BJ (cell line): ENCODE measurements at places on chromosomes 5 and 9.

DNA sequence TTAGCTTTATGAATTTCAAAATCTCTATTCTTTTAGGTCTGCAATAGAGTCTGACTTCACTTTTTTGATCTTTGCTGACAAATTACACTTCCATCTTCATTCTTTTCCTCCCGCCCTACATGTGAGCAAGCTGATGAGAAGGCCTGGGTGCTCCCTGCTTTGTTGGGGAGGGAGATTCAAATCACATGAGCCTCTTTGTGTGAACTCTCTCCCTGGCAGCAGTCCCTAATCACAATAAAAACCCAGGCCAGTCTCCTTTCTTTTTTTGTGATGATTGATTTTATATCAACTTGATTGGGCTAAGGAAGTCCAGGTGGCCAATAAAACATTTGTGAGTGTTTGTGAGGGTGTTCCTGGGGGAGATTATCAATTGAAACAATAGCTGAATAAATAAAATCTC, 89.4 kb downstream of the PSAT1 start:
- DNase-seq, result no peak

GRCh38 chr9:94080249-94080648, 4.0 kb upstream of the PTPDC1 start:
- DNase-seq, result no peak

DNA sequence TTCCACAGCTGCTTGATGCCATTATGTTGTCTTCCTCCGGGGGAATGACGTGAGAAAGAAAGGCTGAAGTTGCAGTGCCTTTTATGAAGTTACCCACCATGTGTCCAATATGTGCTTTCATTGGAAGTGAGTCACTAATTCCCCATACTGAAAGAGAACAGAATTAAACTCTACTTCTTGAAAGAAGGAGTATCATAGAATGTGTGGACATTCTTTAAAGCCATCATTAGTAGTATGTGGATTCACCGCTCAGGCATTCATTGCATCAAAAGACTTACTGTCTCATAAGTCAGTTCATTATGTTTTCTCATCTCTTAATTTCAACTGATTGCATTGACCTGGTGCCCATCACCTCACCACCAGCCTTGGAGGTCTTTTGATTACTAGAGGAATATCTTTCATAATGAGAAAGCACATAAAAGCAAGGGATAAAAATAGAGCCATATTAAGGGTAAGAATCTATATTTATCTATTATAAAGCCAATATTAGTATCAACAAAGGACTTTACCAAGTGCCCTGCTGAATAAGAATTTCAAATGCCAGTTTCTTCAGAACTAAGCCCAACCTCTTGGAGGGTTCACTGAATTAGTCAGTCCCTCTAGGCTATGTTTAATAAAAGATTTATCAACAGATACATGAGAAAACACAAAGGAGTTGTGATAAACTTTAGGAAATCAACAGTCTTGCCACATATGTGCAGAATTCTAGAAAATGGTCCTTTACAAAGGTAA, 516.1 kb downstream of the NTRK2 start:
- DNase-seq, result no peak

DNA sequence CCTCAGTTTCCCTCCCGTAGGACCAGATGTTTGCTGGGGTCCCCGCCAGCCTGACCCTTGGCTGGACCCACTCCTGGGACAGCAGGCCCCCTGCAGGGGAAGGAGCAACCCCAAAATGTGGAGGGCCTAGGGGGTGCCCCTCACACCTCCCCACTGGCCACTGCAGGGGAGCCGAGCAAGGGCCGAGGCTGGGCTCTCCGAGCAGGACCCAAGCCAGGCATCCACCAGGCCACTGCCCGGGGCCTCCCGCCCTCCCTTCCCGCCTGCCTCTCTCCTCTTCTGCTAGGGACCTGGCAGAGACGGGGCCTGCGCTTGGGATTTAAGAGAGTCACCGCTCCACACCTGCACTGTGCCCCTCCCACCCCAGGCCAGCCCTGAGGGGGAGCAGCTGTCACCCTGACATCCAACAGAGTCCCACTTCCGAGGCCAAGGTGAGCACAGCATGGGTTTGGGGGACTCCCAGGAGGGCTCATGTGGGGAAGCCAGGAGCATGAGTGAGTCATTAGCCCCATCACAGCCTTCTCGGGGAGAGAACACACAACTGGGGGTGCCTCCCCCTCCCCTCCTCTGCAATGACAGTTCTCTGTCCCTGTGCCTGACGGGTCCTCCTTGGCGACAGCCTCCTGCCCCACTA, 15.8 kb downstream of the SOHLH1 start:
- DNase-seq, result no peak

- DNase-seq, result peak; percentile 28
Observed at GRCh38 chr5:168793841-168794837, 215.0 kb upstream of the PANK3 start.

DNA sequence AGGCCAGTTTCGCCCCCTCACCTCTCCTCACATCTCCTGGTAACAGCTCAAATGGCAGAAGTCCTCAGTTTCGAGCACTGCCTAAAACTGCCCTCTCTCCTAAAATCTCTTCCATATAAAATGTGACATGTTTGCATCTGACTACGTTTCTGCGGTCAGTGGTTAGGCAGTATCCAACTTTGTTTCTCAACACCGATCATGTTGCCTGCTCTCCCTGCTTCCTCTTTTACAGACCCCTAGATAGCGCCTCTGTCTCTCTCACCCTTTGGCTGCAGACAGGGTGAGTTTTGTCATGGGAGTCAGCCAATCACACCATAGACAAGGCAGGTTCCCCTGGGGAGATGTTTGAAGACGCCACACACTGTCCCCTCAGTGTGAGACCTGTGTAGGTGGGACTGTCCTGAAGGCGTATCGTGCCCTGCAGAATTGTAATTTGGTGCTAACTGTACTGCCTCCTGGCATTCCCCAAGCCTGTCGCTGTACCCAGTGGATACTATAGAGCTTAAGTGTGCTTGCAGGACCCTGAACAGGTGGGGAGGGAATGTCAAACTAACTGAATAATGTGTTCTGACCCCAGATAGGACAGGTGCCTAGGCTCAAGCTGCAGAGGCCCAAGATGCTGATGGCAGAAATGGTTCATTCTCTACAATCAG, 1.1 kb downstream of the HEXB start:
- DNase-seq, result no peak

DNA sequence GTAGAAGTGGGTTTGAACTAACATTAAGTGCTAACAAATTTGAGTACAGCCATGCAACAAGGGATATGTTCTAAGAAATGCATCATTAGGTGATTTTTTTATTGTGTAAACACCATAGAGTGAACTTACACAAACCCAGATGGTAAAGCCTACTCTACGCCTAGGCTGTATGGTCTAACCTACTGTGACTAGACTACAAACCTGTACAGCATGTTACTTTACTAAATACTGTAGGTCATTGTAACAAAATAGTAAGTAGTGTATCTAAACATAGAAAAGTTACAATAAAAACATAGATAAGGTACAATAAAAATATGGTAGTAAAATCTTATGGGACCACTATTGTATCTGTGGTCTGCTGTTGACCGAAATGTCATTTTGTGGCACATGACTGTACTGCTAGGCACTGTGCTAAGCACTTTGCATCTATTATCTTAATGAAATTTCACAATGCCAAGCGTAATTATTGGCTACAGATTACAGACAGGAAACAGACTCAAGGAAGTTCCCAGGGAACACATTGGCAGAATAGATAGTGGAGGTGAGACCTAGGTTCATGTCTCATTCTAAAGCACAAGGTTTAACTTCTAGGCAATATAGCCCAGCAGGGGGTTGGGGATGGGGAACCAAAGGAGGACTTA, 62.7 kb downstream of the ATP10B start:
- DNase-seq, result no peak

DNA sequence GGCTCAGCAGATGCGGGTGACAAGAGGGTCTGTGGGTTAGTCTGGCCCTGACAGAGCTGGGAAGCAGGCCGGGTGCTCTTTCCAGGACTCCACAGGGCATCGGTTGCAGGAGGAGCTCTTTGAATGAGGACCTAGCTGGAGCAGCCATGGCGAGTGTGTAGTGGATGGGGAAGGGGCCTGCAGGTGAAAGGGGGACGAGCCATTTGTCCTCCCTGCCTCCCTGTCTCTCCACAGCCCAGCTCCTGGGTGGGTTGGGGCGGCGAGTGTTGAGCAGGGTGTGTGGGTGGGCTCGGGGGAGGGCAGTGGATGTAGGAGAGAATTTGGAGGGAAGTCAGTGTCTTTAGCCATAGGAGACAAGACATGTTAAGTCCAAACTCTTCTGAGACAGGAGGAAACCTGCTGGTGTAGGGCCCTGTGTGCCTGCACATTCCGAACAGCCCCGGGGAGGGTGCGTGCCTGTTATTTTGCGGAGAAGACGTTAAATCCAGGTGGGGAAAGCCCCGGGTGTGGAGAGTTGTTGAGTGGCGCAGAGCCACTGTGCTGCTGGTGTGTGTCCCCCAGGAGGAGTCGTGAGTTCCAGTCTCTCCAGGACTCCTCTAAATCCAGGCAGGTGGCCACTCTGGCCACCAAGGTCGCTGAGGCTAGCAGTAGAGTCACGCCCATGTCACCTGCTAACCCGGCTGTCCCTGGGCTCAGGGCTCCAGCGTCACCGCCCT, 73.6 kb downstream of the PSMB7 start:
- no peak for DNase-seq

DNA sequence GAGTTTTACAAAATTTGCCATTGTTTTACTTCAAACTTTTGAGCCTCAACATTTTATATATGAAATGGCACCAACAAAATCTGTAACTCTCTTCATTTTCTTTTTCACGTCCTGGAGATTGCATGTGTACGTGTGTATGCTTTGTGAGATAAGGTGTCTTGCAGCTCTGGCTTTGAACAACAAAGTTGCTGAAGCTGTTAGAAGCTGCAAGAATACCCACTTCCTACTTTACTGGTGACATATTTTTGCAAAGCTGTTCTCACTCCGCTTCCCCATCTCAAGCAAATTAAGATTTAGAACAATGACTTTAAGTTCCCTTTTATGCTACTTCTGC, 41.8 kb downstream of the FYB1 start:
- no peak for DNase-seq

- DNase-seq, result no peak
Observed at GRCh38 chr9:83962165-83962564, 17.9 kb downstream of the HNRNPK start.

DNA sequence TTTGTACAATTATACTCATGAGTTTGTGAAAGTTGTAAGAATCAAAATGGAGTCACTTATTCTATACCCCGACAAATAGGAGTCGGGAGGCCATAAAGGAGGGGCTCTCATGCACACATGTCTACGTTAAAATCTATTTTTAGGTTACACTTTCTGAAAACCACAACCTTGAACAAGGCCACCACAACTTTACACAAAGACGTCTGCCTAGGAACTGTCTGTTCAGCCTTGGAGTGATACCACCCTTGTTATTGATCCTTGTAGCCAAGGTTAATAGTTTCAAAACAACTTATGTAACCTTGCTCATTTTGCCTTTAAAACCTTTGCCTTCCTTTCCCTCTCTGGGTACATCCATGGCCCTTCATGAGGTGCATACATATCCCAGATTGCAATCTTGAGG, 4.1 kb upstream of the NDFIP1 start:
- no peak for DNase-seq

DNA sequence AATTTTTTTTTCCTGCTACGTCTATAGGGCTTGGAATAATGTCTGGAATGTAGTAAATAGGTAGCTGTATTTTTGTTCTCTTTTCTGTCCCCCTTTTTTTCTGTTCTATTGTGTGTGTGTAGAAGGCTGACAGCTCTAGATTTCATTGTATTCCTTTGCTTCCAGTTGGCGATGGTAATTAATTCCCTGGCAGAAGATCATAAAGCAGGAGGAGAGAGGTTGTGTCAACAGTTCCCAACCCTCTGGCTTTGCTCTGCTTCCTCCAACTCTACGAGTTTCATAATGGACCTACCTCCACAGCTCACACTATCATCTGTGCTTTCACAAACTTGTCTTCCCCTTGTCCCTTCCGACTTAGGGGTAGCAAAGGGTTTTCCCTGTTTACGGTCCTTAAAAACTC, 117.9 kb upstream of the CDH18 start:
- no peak for DNase-seq

- no peak for DNase-seq
Observed at GRCh38 chr9:137762414-137763061, 115.0 kb upstream of the CACNA1B start.

GRCh38 chr9:109097146-109097545, 22.6 kb downstream of the TMEM245 start:
- no peak for DNase-seq

DNA sequence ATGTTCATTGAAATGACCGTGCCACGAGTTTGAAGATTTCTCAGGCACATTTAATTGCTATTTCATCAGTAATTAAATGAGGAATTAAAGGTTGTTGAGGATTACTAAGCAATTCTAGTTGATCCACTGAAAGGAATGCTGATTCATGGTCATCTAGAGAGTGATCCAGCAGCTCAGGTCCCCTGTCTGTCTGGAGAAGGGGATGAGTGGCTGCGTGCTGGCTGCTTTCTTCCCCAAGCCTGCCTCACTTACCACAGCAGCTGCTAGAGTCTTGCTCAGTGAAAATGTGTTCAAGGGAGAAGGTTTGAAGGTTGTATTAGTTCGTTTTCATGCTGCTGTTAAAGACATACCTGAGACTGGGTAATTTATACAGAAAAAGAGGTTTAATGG, 7.8 kb upstream of the TGFBI start:
- no peak for DNase-seq

DNA sequence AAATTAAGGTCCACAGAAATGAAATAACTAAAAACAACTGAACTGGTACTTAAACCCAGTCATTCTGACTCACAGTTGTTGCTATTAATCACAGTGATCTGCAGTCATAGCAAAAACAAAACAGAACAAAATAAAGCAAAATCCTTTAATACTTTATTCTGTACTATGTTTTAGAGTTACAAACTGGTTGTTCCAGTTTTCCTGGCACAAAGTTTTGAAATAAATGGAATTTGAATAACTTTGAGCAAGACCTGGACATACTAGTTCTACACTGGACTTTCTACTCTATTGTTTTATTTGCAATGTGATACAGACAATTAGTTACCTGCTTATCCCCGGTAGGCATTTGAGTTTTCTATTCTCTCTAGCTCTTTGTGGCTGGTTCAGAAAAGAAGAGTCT, 147.9 kb downstream of the DMRT2 start:
- DNase-seq, result no peak

DNA sequence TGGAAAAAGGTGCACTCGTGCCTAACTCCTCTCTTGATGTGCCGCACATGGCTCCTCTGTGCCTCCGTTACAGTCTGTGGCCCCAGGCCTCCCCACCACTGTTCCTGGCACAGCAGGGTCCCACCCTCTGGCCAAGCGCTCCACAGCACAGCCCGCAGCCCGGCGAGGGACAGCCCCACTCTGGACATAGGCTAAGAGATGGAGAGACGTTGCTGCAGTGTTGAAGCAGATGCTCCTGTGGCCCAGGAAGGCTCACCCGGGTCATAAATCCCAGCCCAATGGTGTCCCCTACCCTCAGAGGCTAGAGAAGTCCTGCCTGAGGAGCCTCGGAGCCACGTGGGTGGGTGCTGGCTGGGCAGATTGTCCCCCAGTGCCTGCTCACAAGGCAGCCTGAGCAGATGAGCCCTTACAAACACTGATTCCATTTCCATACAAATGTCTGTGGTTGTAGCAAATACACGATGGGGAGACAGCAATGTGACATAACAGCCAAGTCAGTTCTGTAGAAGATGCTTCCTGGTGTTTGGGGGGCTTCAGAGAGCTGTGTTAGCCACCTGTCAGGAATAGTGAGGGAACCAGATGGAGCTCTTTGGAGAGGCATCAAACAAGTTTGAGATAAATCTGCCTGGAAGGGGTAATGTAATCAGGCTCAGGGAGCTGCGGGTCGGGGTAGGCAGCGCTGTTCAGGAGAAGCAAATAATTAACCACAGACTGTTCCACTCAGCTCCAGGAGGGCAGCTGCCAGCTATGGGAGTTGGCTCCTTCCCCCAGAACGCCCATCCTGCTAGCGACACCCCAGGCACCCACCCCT, 41.7 kb downstream of the C5orf15 start:
- DNase-seq, result no peak

GRCh38 chr5:145975361-145976066, 39.1 kb downstream of the SH3RF2 start:
- DNase-seq, result no peak
